Prostate gland (tissue), 2 donors: ENCODE measurements at places on chromosomes 11 and 22. TPM values are rescaled to one million over a fixed set of nuclear protein-coding genes. Genes with fewer than 3 reads are reported as not detected.

Gene OR6T1
- total RNA-seq, result not detected

Gene CRYBB3
- not detected for total RNA-seq

GRCh38 chr11:126914166-126914565 is 86.4 kb downstream of the KIRREL3 start:
- no peak for DNase-seq

- DNase-seq, result no peak
Observed at GRCh38 chr11:1345737-1346513, 36.5 kb upstream of the TOLLIP start.

DNA sequence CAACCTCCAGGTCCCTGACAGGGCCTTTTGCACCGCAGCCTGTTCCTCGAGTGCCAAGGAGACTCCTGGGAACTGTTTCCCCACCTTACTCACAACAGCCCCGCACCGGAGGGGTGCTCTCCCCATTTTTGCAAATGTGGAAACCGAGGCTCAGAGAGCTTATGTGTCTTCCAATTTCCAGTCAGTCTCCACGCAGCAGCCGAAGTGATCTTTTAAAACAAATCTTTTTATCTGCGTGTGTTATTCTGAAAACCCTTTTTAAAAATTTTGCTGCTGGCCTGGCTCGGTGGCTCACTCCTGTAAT is 409 bp upstream of the TMEM134 start:
- DNase-seq, result no peak

Gene C22orf31
- total RNA-seq, result 0.36 TPM
